AG08395 (cell line): ENCODE measurements at places on chromosomes 3 and 15.
A peak's percentile ranks its signal among the peaks of the same experiment; 100 is the strongest.

DNA sequence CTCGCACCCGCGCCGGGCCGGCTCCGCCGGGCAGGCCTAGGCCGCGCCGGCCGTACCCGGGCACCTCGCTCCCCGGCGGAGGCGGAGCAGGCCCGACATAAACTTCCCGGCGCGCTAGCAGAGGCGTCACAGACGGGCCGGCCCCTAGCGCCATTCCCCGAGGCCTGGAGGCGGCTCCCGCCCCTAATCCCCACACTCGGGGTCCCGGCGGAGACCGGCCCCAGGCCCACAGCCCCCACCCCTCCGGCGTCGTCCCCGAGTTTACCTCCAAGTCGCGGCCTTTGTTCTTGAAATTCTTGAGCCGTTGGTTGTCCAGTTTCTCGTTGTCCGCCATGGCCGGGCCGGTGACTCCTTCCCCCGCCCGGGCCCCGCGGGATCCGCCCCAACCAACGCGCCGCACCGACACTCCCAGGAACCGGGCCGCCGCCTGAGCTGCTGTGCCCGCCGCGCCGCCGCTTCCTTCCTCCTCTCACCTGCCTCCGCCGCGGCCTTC is 376 bp downstream of the KPNA4 start:
- DNase-seq = peak; percentile 46

- no peak for DNase-seq
These were observed 64.5 kb downstream of the TRAT1 start for GRCh38 chr3:108887121-108887520.

- DNase-seq = no peak
These were observed 49.5 kb downstream of the CCDC12 start for GRCh38 chr3:46926871-46927717.

- DNase-seq = no peak
These were observed 12.2 kb upstream of the PSTPIP1 start for GRCh38 chr15:76982756-76983155.

GRCh38 chr15:80523746-80524145 is 119.6 kb downstream of the ARNT2 start:
- no peak for DNase-seq

- DNase-seq = no peak
These were observed 31.1 kb downstream of the PTPN23 start for GRCh38 chr3:47411696-47412452.

- peak; percentile 68 for DNase-seq
These were observed 21.5 kb downstream of the CFAP161 start for GRCh38 chr15:81155375-81156218.

GRCh38 chr3:9404680-9405079 is 7.3 kb downstream of the SETD5 start:
- no peak for DNase-seq

- DNase-seq = no peak
These were observed 108.3 kb downstream of the VPS13C start for GRCh38 chr15:61951949-61952348.

- no peak for DNase-seq
These were observed 197.5 kb upstream of the TSC22D2 start for GRCh38 chr3:150210461-150211110.
